ENCODE measurements at places on chromosomes 13 and 19.

- DNase-seq, result no peak
Observed at GRCh38 chr13:100497389-100497788, 91.2 kb downstream of the GGACT start.

GRCh38 chr19:2056837-2057192 is 5.8 kb upstream of the MKNK2 start:
- no peak for DNase-seq

DNA sequence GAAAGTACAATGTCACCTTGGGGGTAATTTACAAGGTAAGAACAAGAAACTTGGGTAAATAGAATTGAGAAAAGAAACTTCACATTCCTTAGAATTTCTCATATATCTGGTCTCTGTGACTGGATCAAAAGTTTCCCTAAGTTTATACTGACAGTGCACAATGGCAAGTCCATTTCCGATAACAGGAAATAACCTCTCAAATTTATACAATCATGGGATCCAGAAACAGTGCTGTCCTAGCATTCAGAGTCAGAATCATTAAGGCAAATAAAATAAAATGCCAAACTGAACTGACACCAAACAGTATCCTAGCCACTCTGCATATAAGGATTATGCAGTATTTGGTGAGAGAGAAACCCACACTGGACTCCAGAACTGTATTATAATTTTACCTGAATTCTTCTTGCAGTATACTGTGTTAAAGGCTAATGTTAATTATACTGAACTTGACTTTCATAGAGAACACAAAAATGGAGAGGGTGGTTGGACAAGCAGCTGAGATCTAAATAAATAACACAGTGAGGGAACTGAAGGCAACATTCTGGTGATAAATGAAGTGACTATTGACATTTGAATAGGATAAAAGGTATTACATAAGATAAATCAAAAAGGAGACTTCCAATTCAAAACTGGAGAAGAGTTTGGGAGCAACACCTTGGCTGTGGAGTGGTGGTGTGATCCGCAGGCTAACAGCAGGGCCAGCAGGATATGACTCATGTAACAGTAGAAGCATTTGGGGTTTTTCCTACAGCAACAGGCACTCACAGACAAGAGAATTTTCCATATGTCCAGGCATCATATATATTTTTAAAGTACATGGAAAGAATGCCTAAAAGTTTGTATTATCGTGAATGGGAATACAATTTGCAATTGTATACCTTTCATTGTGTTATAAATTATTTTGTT is 932.5 kb upstream of the MIR17HG start:
- DNase-seq, result no peak

DNA sequence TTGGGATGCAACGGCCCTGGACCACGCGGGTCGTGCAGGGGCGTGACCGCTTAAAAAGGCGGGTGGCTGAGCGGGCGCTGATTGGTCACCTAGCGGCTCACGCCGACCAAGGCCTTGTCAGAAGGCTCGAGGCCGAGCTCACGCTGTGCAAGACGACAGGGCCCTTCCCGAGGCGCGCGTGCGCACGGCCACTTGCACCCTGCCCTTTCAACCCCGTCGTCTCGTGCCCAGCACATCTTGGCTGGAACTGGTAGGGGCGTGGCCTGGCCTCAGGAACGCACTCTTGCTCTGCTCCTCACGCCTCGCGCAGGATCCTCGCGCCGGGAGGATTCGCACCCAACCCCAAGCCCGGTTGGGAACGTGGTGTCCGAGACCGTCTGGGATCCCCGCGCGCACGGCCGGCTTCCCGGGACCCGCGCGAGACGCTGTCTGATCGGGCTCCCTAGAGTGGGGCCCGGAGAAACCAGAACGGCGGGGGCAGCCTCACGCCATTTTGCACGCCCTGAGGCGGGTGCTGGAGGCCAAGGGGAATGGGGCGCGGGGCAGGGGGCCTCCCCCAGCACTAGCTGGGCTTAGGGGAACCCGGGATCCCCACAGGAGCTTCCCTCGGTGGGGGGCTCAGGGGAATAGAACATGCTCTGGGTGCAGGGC is at the start of gene MEIOSIN:
Gene MEIOSIN (plus strand): TSS at position 280 of the 651 bp plus-strand sequence. CDS start 1,938 bp downstream, outside the sequence.
- DNase-seq, result no peak

DNA sequence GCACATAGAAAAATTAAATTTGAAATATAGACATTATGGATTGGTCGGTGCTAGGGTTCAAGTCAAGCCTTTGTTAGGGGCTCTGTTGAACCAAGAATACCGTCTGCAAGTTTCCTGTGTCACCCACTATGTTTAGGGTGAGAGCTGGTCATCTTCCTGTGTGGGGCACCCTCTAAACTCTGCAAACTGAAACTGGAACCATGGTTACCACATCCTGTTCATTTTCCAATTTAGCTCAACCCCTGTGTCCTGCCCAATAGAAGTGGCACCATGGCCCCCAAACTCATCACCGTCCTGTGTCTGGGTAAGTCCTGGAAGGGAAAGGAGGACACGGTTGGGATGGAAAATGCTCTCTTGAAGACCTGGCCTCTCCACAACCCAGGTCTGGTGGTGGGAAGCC is 29.9 kb downstream of the LAIR2 start:
- no peak for DNase-seq

GRCh38 chr13:21528616-21529015 is 69.5 kb upstream of the ZDHHC20 start:
- DNase-seq, result no peak

GRCh38 chr13:95117092-95117491 is 184.2 kb downstream of the ABCC4 start:
- DNase-seq, result no peak

DNA sequence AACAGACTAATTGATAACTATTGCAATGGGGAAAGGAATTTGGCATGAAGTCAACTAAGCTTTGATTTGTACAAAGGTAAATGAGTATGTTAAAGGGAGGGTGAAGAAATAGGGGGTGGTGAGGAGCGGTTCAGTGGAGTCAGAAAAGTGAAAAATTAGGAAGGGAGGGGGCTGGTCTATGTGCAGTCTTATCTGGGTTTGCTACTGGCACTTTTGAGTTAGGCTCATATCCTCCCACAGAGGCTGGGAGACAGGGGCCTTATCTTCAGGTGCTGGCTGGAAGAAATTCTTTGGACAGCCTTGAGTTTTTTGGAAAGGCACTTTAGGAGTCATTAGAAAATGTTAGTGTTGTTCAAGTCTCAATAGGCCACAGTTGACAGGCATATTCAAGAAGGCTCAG is 11.1 kb downstream of the ZNF302 start:
- DNase-seq, result no peak

DNA sequence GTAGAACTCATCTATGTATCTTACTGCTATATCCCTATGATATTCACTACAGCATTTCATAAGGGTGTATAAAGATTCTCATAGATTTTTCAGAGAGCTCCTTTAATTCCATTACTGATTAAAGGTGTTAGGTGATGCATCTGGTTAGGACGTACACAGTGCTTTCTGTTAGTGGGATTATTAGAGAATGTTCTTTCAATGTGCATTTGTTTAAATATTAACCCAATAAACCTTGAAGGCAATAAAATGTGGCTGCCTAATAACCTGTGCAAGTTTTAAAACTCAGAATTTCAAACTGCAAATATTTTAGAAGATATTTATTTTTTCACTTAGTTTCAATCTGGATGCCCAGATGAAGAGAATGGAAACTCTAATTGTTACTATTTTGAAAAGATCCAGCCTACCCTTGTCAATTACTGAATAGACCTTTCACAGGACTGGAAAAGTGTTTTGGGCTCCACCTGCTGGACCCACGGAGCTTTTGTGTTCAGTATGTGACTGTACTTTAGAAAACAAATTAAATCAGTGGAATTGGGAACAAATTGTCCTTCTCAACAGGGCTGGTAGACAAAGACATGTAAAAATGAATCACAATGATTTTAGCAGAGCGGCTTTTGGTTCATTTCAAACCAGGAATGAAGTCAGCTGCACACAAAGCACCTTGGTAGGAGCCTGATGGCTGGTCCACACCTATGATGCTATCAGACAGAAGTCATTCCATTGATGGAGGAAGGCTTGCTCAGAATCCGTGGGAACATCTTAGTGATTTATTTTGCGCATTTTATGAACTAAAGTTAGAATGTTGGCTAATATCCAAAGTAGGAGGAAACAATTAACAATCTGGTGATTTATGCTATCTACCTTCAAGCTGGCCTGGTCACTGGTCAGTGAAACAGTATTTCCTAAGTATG is 89.4 kb upstream of the RAP2A start:
- DNase-seq, result peak; percentile 49

DNA sequence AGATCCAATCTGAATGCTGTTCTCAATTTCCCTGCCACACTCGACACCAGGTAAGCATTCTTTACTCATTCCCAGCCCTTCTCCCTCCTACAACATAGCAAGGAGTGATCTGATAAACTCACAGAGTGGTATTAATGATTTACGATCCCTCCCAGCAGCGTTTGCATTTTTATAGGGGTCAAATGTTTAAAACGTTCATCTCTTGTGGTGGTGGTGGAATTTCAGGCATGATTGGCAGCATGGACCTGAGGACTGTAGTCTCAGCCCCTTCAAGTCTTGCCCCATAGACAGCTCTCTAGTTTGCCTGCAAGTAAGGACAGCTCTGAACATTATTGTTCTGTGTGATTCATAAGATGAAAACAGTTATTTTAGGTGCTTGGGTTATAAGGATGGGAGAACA is 565.7 kb downstream of the EFNB2 start:
- no peak for DNase-seq

DNA sequence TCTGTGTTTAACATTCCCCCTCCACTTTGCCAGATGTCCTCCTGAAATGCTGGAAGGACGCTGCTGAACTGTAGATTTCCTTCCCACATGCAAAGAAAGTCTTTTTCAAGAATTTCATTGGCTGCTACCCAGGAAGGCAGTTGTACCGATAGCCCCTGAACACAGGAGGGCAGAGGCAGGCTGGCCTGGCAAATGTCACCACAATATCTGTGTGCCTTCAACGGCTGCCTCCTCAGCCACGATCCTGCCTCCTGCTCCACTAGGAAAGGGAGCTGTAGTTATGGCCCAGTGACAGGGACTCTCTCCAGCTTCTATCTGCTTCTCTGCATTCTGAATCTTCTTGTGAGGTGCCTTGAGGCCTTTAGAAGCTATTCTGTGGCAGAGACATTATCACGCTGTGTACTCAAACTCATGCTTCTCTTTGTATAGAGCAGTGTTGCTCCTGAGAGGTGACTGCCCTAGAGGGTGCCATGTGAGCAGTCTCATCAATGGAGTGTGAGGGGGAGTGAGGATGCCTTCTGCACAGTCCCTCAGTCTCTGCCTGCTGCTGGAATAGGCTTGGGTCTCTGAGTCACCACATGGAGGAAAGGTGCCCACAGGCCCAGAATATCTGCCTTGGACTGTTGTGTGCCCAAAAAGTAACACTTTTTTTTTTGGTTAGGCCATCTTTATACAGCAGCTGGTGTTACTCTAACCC is 279.8 kb downstream of the DNAJC15 start:
- DNase-seq, result peak; percentile 53

- no peak for DNase-seq
Observed at GRCh38 chr13:75326173-75327134, 155.5 kb downstream of the TBC1D4 start.

- peak; percentile 41 for DNase-seq
Observed at GRCh38 chr19:18940769-18941627, at the start of gene HOMER3. Gene HOMER3, minus strand, starts transcription at chr19:18941217. Its CDS starts 2,235 bp downstream, at chr19:18938982.

DNA sequence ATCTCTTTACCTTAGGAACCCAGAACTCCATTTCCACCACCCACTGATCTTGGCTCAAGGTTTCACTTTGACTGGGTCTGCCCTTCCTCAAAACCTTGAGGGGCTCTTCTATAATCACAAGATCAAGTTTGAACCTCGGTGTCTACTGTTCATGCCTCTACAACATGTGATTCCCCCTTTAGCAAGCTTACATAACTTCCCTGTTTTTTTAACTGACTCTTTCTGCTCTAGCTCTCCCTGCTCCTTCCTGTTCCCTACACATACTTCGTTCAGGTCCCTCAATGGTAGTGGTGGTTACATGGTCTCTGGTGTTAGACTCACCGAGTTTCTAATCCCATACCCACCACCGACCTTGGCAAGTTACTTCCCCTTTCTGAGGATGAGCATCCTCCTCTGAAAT is 26.7 kb downstream of the CEACAM8 start:
- DNase-seq, result no peak

DNA sequence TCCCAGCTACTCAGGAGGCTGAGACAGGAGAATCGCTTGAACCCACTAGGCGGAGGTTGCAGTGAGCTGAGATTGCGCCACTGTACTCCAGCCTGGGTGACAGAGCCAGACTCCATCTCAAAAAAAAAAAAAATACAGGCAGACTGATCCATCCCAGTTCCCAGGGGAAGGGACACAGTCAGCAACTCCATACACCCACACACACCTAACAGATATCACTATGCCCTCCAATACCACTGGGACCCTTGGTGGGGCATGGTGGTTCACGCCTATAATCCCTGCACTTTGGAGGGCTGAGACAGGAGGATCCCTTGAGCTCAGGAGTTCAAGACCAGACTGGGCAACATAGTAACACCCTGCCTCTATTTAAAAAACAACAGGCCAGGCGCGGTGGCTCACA is 2.6 kb downstream of the DPF1 start:
- no peak for DNase-seq

- peak; percentile 20 for DNase-seq
Observed at GRCh38 chr19:3403489-3404323, 37.3 kb downstream of the NFIC start.

DNA sequence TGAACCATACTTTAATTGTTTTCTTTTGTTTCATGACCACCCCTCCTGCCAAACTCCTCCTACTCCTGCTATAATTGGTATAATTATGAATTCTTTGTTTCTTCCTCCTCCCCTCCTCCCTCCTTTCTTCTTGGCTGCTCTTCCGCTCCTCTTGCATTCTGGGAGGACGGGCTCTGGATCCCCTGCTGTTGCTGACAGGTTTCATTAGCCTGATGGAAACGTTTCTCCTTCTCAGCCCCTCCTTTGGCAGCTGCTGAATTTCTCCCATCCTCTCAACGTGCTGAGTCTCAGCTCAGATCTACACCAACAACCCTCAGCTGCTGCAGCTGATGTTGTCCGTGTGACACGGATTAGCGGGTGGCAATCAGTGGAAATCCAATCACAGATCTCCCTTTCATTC is 97.1 kb upstream of the UBAC2 start:
- DNase-seq, result peak; percentile 95

DNA sequence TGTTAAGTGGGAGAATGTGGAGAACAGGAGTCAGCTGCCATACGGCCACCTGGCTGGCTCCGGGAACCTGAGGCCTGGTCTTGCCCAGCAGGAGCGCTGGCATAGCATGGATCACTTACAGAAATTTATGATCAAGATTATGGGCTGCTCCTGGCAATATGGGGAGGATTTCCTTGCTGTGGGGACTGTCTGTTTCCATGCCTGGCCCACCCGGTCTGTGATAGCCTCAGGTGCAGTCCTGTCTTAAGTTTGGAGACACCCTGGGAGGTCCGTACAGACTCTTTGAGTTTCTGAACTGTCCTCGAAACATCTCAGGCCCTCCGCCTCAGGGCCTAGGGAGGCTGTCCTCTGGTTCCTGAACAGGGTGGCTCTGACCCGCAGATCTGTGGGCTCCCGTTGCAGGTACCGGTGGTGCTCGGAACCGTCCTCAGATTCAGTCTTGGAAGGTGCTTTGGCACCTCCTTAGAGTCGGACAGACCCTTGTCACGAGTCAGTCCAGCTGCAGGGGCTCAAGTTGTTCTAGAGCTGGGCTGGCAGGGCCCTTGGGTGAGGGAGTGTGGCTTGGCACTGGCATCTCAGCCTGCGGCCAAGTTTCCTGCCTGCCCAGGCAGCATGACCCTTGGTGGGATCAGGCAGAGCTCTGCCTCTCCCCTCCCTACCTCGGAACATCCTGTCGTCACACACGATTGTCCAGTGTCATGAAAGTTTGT is 4.9 kb downstream of the TFDP1 start:
- no peak for DNase-seq

- no peak for DNase-seq
Observed at GRCh38 chr13:110228936-110229904, 77.7 kb downstream of the COL4A1 start.
